ENCODE measurements at places on chromosomes 12 and 14. TPM values are rescaled to one million over a fixed set of nuclear protein-coding genes. Genes with fewer than 3 reads are reported as not detected.

The CYP46A1 gene
- total RNA-seq = not detected

The NPAS3 gene
- total RNA-seq = not detected

The TEDC1 gene
- 12.7 TPM for total RNA-seq

The TRIM9 gene
- total RNA-seq = 4.2 TPM

- DNase-seq = no peak
Measured at GRCh38 chr14:70283156-70283555, 76.3 kb downstream of the COX16 start.

DNA sequence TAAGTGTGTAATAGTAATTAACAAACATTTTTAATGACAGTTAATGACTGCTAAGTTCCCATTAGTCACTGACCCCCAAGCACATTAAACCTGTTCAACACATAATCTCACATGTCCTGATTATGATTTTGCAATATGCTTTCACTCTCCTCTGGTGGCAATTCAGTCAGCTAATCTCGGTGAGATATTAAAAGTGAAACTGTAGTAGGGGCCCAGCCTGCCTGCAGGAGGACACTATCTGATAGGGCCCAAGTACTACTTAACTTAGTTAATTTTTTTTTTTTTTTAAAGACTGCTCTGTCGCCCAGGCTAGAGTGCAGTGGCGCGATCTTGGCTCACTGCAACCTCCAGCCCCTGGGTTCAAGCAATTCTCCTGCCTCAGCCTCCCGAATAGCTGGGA lies 48.8 kb downstream of the CIT start:
- DNase-seq = no peak

- DNase-seq = no peak
Measured at GRCh38 chr12:3527181-3527580, 36.2 kb downstream of the PRMT8 start.

DNA sequence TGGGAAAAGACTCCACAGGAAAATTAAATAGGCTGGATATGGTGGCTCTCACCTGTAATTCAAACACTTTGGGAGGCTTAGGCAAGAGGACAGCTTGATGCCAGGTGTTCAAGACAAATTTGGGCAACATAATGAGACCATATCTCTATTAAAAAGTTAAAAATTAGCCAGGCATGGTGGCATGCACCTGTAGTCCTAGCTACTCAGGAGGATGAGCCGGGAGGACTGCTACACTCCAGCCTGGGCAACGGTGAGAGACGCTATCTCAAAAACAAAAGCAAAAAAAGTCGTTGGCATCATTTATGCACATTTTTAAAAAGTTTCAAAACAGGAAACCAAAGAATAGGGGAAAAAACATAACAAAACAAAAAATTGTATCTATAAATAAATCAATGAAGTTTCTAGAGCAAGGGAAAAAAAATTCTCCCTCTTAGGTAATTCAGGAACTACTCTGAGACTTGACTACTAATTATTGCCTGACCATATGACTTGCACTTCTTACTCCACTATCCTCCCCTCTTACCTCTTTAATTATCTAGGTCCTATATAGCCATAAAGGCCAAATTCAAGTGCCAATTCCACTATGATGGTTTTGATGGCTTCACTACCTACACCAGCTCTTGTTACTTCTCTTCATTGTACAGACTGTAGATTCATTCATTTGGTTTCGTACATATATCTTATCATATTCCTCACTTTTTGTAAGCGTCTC lies 1.6 kb downstream of the METTL3 start:
- no peak for DNase-seq

DNA sequence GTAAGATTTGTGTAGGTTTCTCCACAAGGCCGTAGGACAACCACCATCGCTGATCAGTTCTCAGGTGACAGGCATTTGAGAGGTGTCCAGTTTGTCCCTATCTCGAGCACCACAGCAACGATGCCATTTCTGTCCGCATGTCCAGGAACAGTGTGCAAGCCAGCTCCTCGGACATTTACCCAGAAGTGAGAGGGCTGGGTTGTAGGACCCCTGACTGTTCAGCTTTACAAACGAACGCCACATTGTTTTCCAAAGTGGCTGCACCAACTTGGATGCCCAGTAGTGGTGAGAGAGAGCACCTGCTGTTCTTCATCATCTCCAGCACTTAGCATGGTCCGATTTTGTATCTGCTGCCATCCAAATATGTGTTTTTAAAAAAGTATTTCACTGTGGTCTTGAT lies 38.6 kb downstream of the CYP46A1 start:
- no peak for DNase-seq

DNA sequence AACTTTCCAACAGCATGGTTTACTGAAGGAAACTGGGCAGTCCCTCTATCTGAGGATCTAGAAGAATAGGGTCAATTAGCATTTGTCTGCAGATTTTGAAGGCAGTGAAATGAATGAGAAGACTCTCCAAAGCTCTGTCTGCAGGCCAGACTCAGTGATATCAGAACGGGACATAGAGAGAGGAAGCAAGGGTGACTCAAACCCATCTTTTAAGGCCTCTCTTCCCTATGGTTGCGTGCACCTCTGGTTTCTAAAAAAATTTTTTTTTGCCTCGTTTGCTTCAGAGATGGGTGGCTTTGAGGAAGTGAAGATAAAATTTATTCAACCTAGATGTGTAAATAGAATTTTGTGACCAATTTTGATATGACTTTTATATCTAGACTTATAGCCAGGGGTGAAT lies 71.9 kb upstream of the HOXC13 start:
- DNase-seq = no peak

DNA sequence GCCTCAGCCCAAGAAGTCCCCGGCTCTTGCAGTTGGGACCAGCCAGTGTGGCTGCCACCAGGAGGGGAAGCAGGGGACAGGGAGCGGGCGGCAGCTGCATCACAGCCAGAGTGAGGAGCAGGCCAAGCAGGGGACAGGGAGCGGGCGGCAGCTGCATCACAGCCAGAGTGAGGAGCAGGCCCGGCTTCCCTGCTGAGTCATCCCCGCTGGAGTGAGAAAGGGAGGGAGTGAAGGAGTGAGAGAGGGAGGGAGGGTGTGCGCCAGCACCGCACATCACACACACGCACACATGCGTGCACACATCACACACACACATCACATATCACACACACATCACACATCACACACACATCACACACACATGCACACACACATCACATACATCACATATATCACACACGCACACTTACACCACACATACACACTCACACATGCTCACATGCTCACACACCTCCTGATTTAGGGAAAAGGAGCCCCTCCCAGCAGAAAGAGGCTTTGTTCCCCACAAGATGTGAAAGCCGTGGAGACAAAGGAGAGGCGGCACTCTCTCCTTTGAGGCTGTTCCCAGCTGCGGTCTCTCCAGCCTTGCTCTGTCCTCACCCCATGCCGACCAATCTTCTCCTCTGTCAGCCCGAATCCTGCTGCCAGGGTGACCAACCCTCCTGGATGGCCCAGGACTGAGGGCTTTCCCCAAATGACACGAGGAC lies 16.7 kb upstream of the ZDHHC22 start:
- DNase-seq = no peak

DNA sequence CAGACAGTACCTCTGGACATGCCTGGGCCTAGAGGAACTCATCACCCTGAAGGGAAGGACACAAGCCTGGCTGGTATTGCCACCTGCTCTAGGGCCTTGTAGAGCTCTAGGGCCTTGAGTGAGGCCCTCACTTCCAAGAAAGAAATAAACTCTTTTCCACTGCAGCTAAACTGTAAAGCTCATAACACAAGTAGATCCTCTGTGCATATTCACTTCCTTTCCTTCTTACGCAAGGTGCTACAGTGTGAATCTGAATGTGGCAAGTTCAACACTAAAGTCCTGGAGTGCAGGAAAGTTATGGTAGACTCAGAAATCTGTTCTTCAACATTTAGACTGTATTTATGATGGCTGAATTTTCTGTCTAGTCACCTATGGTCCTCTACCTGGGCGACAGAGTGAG lies 14.5 kb downstream of the RNASE3 start:
- no peak for DNase-seq

GRCh38 chr12:48988030-48988649 lies 10.0 kb downstream of the WNT1 start:
- no peak for DNase-seq

DNA sequence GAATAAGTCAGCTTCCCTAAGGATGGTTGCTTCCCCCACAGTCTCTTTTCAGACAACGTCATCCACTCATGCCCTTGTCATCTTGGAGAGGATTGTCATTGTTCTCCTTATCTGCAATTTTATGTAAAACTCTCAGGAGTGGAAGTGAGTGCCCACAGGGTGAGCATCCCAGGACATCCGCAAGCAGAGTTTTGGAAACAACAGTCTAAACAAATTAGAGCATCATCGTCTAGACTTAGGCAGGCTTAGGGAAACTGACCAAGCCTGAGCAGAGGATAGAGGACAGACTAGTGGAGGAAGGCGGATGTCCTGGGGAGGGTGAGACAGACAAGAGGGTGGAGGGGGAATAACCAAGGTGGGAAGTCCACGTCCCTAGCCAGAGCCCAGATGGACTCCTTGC lies 63.7 kb upstream of the BDKRB2 start:
- no peak for DNase-seq

DNA sequence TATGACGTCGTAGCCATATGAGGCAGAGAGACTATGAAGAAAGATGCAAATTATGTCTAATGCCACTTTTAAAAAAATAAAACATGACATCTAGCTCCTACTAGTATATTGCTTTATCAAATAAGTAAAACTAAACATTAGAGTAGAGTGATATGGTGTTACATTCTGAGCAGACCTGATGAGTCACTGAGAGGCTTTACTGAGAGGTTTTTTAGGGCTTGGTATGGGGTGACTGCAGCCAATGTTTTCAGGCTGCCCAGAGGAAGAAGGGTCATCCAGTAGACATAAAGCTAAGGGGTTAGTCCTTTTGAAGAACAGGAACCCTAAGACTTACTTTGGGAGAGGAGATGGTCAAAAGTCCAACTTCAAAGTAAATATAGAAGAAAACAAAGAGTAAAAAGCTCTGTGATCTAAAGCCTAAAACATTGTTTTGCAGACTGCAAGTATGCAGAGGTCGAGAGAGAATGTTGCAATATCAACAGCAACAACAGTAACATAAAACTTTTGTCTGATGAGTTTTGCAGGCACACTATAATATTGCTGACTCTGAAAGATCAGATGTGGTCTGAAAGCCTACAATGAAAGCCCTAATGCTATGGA lies 774.7 kb downstream of the TMTC2 start:
- DNase-seq = no peak

- no peak for DNase-seq
Measured at GRCh38 chr12:92370828-92371227, 225.2 kb upstream of the BTG1 start.
